Stimulated activated CD8-positive, alpha-beta memory T cell treated with anti-CD3 and anti-CD28 coated beads, Interleukin-15, amount 100 ng/mL, for 24 hours (primary cell): ENCODE measurements at places on chromosomes 16 and 17.

DNA sequence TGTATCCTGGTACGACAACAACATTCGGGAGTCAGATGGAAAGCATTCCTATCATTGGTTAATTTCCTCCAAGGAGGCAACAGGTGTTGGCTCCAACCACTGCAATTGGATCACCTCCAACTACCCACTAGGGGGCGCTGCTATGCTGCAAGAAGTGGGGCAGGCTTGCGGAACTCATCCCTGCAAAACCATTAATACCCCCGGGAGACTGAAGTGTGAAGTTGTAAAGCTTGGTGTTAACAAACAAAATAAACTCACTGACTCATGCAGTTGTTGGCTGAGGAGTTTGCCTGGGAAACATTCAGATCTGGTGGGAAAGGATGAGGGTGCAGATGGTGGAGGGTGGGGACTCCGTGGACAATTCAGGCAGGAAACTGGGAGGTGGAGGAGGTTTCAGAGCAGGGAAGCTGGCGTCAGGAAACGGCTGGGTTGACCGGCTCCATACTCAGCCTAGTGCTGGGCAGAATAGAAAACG lies 84.9 kb downstream of the HS3ST2 start:
- DNase-seq, result peak; percentile 13

GRCh38 chr17:49861150-49861884 lies 13.4 kb upstream of the TAC4 start:
- DNase-seq, result peak; percentile 30

- no peak for DNase-seq
Observed at GRCh38 chr17:37802061-37802595, 57.3 kb upstream of the HNF1B start.

DNA sequence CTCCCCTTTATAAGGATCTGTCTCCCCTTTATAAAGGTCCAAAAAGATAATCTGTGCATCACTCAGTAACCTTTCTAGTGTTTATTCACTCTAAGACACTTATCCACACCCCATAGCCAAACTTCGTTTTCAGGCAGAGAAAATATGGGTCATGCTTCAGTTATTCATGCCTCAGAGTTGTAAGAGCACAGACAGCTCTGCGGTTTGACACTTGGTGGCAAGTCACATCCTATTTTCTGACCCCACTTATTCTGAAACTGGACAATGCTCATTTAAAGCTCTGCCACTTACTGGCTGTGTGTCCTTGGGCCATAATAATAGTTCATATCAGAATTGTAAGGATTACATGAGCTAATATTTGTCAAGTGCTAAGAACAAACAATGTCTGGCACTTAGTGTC lies 2.0 kb upstream of the KRTAP2-1 start:
- DNase-seq, result no peak

DNA sequence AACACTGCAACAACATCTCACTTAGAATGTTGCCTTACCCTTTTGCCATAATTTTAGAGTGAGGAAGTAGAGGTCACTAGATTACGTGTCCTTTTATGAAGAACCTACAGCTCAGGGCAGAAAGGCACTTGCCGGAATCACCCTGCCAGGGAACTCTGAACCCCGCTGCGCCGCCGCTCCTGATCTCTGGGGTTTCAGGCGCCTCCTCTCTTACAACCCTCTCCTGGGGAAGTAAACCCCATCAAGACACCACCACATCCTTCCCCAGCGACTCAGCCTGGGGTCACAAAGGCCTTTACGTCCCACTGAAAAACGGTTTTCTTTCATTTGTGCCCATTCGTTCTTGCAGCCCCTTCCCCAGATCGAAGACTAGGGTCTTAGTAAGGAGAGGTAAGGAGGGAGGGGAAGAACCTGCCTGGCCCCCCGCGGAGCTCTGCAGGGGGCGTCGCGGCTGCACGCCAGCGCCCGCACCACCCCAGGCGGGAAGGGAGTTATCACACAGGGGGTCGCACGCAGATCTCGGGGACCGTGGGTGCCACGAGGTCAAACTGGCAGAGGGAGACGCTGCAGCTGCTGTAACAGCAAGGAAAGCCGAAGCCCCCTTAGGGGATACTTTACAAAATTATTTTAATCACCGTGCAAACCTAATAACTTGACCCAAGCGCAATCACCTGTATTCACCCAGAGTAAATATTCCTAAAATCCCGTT lies 1.0 kb upstream of the HLF start:
- DNase-seq, result no peak

- DNase-seq, result no peak
Observed at GRCh38 chr17:72700226-72700625, 392.3 kb downstream of the SLC39A11 start.

- no peak for DNase-seq
Observed at GRCh38 chr17:48637323-48638260, 11.4 kb upstream of the HOXB9 start.

GRCh38 chr17:36755586-36755985 lies 154.2 kb downstream of the MRM1 start:
- DNase-seq, result peak; percentile 3

DNA sequence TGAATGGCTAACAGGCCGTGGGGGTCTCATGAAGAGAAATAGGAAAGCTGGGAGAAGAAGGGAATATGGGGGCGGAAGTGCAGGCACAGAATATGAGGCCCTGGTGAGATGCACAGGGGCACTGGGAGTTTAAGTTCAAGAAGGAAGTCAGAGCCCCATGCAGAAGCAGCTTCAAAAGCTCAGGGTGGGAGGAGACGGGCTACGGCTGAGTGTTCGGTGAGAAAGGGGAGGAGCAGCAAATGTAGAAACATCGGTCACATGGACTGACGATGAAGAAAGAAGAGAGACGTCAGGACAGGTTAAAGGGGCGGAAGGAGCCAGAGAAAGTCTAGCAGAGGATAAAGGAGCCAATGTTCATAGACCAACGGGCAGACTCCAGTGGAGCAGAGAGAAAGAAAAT lies 204.5 kb upstream of the ZFHX3 start:
- no peak for DNase-seq

GRCh38 chr17:79557276-79558090 lies 53.4 kb downstream of the RBFOX3 start:
- DNase-seq, result no peak

DNA sequence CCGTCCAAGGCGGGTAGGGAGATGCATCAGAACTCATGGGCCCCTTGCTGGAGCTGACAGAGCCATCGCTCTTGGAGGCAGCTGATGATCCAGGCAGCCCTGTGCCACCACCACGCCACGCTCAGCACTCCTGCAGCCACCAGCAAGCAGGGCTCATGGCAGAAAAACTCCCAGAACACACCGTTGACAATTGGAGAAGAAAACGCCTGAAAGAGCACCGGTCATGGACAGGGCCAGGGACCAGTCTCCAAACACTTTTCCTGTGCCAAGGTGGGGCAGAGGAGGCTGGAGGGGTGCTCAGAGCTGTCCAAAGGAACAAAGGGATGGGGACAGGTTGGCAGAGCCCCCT lies 132.2 kb downstream of the FOXL1 start:
- no peak for DNase-seq

DNA sequence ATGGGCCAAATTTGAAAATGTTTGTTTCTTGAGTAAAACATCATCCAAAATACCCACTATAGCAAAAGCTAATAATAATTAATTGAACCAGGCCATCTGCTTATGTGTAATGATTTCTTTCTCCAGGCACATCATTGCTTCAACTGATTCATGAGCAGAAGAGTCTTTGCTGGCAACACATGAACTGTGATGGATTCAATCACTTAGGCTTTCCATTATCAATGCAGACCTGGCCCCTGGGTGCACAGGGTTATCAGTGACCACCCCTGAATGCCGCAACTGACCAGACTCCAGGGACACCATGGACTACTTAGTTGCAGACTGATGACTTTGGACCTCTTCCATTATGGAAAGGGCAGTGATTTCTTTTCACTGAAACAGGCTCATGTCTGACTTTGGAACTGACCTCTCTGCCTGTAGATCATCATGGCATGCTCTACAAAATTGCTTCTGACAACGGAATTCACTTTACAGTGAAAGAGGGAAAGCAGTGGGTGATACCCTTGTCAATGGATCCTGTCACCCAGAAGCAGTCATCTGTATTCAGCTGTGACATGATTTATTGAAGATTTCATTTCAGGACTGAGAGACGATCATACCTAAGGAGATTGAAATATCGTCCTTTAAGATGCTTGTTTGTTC lies 448.8 kb downstream of the SLC39A11 start:
- DNase-seq, result no peak

- DNase-seq, result no peak
Observed at GRCh38 chr16:84291226-84291625, 3.5 kb upstream of the WFDC1 start.

- DNase-seq, result no peak
Observed at GRCh38 chr16:88883117-88883895, 16.8 kb upstream of the PABPN1L start.

DNA sequence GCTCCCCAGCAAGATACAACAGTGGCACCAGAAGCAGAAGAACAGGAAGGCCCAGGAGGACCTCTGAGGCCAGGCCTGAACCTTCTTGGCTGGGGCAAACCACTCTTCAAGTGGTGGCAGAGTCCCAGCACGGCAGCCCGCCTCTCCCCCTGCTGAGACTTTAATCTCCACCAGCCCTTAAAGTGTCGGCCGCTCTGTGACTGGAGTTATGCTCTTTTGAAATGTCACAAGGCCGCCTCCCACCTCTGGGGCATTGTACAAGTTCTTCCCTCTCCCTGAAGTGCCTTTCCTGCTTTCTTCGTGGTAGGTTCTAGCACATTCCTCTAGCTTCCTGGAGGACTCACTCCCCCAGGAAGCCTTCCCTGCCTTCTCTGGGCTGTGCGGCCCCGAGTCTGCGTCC lies 11.9 kb downstream of the CES3 start:
- DNase-seq, result no peak

DNA sequence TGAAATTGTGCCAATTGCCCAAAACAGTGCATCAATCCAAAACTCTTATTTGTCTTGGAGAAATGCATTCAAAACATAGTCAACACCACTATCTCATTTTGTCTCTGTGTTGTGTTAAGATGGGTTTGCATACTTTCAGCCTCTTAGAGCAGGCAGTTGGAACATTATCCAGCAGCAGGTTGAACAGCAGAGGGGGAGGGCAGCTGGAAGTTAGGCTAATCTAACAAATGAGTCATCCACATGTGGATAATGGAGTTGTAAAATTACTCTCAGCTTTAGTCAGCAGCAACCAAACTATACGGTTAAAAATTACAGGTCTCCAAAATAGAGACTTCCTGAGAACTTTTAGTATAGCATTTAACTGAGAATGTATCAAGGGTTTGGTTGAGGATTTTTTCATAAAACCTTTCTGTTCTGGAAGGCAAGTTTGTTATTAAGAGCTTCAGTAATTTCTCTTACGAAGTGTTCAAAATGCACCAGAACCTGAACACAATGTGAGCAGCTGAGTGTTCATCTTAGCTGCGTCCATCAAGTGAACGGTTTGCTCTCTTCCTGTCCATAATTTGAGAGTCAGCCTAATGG lies 46.3 kb downstream of the PRKCA start:
- DNase-seq, result no peak

- DNase-seq, result no peak
Observed at GRCh38 chr17:35117984-35118383, 1.7 kb downstream of the RAD51D start.

DNA sequence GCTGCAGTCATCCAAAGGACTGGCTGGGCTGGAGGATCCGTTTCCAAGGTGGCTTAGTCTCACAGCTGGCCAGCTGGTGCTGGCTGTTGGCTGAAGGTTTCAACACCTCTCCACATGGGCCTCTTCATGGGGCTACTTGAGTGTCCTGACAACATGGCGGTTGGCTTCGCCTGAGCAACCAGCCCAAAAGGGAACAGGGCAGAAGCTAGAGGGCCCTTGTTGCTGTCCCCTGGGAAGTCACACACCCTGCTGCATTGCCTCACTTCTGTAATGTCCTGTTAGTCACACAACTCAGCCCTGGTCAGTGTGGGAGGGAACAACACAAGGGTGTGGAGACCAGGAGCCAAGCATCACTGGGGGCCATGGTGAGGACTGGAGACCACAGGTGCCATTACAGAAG lies 36.6 kb downstream of the C16orf78 start:
- DNase-seq, result no peak

GRCh38 chr16:89078172-89078571 lies 15.5 kb upstream of the ACSF3 start:
- DNase-seq, result no peak

DNA sequence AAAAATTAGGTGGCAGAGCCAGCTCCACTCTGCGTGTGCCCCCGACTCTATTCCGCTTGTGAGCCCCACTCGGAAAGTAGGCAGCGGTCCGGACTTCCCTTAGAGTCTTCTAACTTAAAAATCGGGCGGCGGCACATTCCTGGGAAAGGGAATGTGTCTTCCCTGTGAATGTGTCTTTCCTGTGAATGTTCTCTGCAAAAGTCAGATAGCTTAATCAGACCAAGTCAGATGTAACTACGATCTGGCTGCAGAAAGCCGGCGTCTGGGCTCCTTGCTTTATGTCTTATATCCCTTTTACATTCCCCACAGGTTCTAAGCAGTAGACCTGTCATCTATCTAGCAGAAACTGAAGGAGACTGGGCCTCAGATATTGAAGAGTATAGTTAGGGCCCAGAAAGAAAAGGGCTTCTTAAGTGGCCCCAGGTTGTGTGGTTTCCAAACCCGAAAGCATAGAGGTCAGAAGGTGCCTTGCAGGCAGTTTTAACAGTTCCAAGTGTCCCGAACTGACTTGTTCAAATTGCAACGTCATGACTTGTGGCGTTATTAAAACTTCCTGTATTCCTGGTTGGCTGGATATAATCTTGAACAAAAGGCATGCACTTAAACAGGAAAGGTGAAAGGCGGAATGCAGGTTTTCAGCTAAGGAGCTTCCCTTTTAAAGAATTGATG lies 601 bp downstream of the PHKB start:
- peak; percentile 2 for DNase-seq

GRCh38 chr16:27450196-27450549 lies 48.2 kb downstream of the IL21R start:
- DNase-seq, result no peak
